Bronchial epithelial cell (primary cell): ENCODE measurements at places on chromosomes 3 and 15. TPM values are rescaled to one million over a fixed set of nuclear protein-coding genes. Genes with fewer than 3 reads are reported as not detected.

DNA sequence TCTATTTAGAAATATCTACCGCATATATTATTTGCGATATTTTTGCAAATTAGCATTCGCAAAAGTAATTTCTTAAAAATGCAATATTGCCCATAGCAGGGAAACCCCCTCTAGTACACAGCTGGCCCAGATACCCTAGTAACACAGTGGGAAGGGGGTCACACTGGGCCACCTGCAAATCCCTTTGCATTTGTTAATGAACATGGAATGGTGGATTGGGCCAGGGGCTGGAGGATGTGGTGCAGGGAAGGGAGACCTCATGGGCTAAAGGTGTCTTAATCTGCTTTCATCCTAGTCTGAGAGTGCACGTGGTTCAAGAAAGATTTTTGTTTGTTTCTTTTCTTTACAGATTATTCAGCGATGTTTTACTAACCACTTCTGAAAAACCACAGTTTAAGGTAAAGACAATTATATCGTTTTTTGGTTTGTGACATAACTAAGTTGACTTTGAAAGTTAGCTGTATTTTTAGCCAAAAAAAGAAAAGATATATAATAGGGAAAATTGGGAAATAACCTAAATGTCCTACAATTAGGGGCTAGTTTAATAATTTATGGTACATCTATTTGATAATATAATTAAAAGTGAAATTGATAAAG, 30.0 kb downstream of the PDHB start:
- DNase-seq = no peak

GRCh38 chr3:95971573-95971972, 842.8 kb upstream of the EPHA6 start:
- DNase-seq = no peak

GRCh38 chr3:5499404-5499803, 311.9 kb downstream of the EDEM1 start:
- DNase-seq = no peak

Gene ADCY5
- not detected in 2 replicates for total RNA-seq

Gene CPA3
- total RNA-seq = not detected in 2 replicates
